ENCODE measurements at places on chromosomes 5 and 9. TPM values are rescaled to one million over a fixed set of nuclear protein-coding genes. Genes with fewer than 3 reads are reported as not detected.

VCAN gene
- total RNA-seq = 27.1 TPM

GPBP1 gene
- 84.3 TPM for total RNA-seq

RNF183 gene
- total RNA-seq = not detected

CCDC192 gene
- not detected for total RNA-seq

ANKRD34B gene
- not detected for total RNA-seq

RAPGEF1 gene
- total RNA-seq = 31.0 TPM

SFXN1 gene
- 107 TPM for total RNA-seq

EIF4E1B gene
- not detected for total RNA-seq

CDH18 gene
- total RNA-seq = not detected

REEP2 gene
- 23.9 TPM for total RNA-seq

PLPPR1 gene
- not detected for total RNA-seq

SUSD3 gene
- not detected for total RNA-seq

NTRK2 gene
- total RNA-seq = not detected

FXN gene
- 29.9 TPM for total RNA-seq

PCDHAC2 gene
- 7.8 TPM for total RNA-seq

SHC3 gene
- total RNA-seq = not detected

DDX4 gene
- not detected for total RNA-seq

FAT2 gene
- total RNA-seq = not detected

CSNK1G3 gene
- total RNA-seq = 30.0 TPM

LCP2 gene
- not detected for total RNA-seq
